ENCODE measurements at places on chromosomes 13 and 19.

DNA sequence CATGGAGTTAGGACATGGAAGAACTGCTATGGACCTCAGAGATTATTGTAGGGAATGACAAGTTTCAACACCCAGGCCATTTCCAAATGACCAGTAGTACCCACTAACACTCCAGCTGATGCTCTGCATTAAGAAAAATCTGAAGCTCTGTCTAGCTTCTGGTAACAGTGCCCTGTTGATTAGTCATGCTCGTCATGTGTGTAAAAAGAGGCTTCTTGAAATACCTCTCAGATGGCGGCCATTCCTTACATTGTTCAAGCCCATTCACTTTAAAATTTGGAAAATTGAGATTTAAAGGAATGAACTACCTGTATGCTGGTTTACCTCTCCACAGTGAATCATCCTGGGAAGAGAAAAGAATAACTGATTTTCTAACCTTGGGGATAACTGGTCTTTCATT is 527.9 kb upstream of the ARGLU1 start:
- DNase-seq: no peak

- no peak for DNase-seq
Observed at GRCh38 chr13:95204231-95204765, 97.0 kb downstream of the ABCC4 start.

DNA sequence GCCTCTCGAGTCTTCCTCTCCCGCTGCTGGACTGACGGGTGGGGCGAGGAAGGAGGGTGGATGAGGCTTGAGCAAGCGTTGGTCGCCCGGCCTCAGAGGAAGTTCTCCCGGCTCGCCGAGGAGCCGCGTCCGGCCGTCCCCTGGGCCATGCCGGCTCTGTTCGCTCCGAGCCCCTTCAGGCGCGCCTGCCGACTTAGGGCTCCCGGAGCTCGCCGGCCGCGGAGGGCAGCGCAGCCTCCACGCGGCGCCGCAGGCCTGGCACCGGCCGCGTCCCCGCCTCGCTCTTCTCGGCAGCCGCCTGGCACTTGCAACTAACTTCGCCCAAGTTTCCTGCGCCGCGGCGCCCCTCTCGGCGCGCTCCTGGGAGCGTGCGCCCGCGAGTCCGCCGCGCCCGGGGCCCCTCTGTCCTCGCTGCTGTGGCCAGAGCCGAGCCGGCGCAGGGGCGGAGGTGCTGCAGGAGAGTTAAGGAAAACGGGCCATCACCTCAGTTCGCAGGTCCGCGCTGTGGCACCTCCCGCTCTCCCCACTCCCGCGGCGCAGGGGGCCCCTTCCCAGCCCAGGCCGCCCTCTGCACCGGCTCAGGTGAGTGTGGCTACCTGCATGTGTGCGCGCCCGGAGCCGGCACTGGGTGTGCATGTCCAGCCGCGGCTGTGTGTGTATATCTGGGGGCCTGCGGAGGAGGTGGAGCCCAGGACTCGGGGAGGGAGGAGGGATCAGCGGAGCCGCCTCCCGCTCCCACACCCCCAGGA is 641 bp upstream of the SOX21 start:
- DNase-seq: peak; percentile 42

- no peak for DNase-seq
Observed at GRCh38 chr13:34241332-34241731, 423.4 kb downstream of the RFC3 start.

GRCh38 chr19:21751384-21751783 is 16.0 kb downstream of the ZNF100 start:
- DNase-seq: peak; percentile 69

DNA sequence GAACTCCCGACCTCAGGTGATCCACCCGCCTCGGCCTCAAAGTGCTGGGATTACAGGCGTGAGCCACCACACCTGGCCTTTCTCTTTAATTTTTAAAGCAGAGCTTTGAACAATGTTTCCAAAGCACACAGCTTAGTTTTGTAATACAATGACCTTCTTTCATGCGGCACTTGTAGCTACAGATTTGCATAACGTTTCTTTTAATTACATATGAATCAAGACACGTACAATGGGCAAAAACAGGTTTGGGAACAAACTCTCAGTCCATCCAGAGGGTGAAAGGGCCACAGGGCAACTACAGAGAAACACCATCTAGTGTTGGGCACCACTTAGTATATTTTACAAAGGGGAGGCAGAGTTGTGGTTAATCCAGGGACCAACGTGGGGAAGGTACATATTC is 19.0 kb upstream of the S1PR4 start:
- no peak for DNase-seq

GRCh38 chr13:40484101-40484800 is 182.2 kb downstream of the FOXO1 start:
- DNase-seq: no peak

DNA sequence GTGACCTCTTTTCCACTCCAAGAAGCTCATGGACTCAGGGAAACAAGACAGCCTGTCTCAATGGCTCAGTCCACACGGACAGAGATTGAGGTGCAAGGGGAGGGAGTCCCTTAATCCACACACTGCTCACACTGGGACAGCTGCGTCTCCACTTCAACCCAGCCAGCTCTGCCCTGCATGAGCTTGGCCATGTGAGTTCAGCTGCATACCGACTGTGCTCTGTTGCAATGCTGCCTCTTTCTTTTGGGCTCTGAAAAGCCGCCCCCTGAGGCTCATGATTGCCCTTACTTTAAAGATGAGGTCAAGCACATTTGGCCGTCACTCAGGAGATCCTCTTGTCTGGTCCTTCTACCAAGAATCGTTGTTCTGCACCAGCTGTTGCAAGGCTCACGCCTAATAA is 64.8 kb upstream of the KCTD15 start:
- no peak for DNase-seq

DNA sequence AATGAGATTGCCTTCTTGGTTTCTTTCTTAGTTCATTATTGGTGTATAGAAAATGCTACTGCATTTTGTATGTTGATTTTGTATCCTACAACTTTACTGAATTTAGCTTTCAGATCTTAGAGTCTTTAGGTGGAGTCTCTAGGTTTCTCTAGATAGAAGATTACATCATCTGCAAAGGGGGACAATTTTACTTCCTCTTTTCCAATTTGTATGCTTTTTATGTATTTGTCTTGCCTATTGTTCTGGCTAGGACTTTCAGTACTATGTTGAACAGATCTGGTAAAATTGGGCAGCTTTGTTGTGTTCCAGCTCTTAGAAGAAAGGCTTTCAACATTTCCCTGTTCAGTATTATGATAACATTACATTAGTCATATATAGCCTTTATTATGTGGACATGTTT is 101.0 kb upstream of the SPRY2 start:
- no peak for DNase-seq

DNA sequence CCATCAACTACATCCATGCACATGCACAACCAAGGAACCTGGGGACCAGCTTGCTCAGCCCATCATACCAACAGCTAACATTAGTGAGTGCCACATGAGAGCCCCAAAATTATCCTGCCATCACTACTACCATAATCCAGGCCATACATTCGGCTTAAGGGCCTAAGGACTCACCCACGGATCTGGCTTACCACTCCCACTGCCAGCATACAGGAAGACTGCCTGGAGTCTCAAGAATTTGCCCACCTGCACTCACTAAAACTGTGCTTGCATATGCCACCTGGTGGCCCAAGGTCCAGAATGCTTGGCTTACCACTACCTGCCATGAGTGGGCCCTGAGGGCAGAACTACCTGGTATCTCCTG is 1562.9 kb upstream of the PRR20A start:
- no peak for DNase-seq

GRCh38 chr19:15829786-15830185 is 14.3 kb upstream of the OR10H1 start:
- no peak for DNase-seq

GRCh38 chr13:36046672-36047071 is 84.5 kb downstream of the DCLK1 start:
- no peak for DNase-seq

DNA sequence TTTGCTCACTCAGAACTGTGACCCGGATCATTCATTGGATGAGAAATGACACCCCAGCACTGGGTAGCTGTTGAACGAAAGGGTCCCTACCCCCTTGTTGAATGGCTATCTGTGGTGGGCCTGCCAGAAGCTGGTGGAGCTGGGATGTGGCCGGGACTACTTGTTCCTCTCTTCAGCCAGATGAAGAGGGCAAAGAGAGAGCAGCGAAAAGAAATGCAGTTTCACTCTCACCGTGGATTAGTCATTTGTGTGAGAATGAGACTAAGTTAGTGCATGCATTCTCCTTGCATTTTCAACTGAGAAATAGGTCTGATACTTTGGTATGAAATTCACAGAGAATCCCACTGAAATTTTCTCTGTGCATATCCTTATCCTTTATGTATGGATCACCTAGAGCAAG is 553.1 kb downstream of the IRS2 start:
- no peak for DNase-seq

GRCh38 chr19:6099599-6099998 is 10.7 kb downstream of the RFX2 start:
- no peak for DNase-seq

DNA sequence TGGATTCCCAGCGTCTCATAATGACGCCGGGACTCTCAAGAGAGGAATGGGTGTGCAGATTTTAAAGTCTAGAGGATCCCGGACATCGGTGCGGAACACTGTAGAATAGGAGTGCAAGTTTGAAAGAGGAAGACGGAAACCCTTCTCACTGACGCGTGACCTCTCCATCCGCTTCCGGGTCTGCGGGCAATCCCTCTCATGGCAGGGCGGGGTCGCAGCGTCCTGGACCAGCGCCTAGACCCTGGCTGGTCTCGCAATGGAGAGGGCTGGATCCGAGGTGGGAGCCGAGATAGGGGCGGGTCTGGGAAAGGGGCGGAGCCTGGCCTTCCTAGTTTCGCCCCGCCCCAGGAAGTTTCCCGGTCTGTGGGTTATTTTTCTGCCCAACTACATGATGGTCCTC is 4.6 kb upstream of the ZNF845 start:
- peak; percentile 44 for DNase-seq

GRCh38 chr13:61110732-61111131 is 304.9 kb downstream of the PCDH20 start:
- no peak for DNase-seq

DNA sequence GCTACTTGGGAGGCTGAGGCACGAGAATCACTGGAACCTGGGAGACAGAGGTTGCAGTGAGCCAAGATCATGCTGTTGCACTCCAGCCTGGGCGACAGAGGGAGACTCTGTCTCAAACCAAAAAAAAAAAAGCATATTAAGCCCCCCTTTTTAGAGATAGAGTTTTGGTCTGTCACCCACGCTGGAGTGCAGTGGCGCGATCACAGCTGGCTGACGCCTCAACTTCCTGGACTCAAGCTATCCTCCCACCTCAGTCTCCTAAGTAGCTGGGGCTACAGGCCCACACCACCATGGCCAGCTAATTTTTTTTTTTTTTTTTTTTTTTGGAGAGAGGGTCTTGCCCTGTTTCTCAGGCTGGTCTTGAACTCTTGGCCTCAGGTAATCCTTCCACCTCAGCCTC is 34.2 kb upstream of the MAP3K10 start:
- no peak for DNase-seq

All from fibroblast of mammary gland (primary cell).